Sciatic nerve (tissue), 2 donors: ENCODE measurements at places on chromosomes 5 and 9. TPM values are rescaled to one million over a fixed set of nuclear protein-coding genes. Genes with fewer than 3 reads are reported as not detected.

DNA sequence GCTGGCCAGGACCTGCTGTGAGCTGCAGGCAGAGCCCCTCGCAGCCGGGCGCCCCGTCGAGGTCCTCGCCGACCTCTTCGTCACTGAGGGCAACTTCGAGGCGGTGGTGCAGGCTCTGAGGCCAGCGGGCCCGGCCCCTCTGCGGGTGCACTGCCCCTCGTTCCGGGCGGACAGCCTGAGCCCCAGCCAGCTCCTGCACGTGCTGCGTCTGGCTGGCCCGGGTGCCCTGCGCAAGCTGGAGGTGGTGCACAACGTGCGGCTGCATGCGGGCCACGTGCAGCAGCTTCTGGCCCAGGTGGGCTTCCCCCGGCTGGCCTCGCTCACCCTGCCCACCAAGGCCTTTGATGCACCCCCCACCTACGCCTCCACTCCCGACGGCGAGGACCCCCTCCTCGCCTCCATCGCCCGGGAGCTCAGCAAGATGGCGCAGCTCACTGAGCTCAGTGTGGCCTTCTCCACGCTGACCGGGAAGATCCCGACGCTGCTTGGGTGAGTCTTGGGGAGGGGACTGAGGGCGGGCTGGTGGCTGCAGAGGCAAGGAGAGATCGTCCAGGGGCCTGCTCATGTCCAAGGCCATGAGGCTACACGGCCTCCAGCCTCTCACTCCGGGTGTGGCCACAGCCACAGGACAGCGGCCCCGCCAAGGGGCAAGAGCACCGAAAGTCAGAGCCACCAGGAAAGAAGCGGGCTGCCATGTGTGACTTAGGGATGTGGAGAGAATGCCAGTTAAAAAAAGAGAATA, 825 bp downstream of the LRRC14B start:
- peak; percentile 45 for DNase-seq

GRCh38 chr9:108761655-108762347, 94.0 kb downstream of the ACTL7B start:
- peak; percentile 68 for DNase-seq

- no peak for DNase-seq
These were observed 38.8 kb downstream of the CWC27 start for GRCh38 chr5:64807520-64807919.

SH3PXD2B gene
- total RNA-seq, result 39.5 TPM

DNA sequence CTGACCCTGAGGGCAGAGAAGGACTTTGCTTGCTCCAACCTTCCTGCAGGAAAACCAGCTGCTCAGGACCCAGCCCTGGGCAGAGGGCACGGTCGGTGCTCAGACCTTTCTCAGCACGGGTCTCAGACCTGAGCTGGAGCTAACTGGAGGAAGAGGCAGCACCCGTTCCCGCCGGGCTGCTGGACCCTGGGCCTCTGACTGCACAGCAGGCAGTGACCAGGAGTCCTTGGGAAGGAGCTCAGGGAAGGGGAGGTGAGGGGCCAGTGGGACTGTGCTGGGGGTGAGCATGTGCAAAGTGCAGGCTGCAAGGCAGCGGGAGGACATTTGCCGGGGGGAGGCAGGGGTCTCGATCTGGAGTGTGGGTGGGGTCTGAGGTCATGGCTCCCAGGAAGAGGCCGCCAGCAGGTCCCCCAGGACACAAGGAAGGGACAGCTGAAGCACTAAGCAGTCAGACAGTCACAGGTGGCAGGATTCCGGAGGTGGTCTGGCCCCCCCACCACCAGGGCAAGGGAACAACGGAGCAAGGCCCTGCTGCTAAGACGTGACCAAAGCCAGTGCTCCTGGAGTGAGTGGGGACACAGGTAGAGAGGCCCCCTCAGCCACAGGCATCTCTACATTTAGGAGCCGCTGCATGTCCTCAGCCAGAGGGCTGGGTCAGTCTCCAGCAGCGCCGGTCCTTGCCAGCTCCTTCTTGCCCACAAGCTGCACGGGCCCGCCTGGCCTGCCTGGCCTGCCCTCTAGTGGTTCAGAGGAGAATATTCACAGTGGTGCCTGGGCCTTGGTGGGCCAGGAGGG, 4.8 kb upstream of the DPM2 start:
- no peak for DNase-seq

CDC25C gene
- not detected for total RNA-seq

LPCAT1 gene
- 44.4 TPM for total RNA-seq

PCAT7 gene
- total RNA-seq, result 0.67 TPM

PCDHB7 gene
- total RNA-seq, result 5.0 TPM

DNA sequence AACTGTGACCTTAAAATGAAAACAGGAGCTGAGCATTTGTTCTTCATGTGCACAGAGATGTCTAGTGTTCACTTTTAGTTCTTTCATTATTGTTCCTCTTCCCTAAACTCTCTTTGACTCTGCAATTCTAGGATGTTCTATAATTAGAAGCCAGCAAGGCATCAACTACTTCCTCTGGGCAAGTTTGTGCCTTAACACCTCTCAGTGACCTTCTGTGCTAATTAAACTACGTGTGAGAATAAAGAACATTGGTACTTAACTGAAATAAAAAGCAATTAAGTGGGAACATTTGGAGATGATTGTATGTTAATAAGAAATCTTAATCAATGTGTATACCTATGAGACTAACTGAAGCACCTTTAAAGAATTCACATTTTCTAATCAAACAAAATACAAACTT, 242.8 kb downstream of the RASEF start:
- no peak for DNase-seq

GRCh38 chr5:150428106-150428876, 15.6 kb upstream of the CD74 start:
- peak; percentile 76 for DNase-seq

- no peak for DNase-seq
These were observed 45.2 kb upstream of the CKMT2 start for GRCh38 chr5:81187885-81188284.

ADCY2 gene
- 10.0 TPM for total RNA-seq

SVEP1 gene
- 110 TPM for total RNA-seq

DNA sequence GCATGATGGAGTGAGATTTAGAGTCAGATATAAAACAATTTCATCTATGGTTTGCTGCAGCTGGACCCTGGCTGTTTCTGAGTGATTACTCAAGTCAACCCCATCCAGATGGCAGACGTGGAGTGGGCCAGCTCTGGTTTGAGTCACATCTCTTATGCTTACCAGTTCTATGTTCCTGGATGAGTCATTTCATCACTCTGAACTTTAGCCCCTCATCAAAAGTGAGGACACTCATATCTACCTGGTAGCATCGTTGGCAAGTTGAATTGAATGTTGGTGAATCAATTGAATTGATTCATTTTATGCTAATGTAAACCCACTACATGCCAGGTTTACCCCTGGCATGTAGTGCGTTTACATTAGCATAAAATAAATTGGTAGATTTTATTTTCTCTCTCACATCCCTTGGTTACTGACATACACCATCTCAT, 176.4 kb downstream of the FGF18 start:
- no peak for DNase-seq

FABP6 gene
- not detected for total RNA-seq

CXCL14 gene
- total RNA-seq, result 184 TPM

- no peak for DNase-seq
These were observed 201.2 kb downstream of the ADAMTS12 start for GRCh38 chr5:33690374-33691135.

DNA sequence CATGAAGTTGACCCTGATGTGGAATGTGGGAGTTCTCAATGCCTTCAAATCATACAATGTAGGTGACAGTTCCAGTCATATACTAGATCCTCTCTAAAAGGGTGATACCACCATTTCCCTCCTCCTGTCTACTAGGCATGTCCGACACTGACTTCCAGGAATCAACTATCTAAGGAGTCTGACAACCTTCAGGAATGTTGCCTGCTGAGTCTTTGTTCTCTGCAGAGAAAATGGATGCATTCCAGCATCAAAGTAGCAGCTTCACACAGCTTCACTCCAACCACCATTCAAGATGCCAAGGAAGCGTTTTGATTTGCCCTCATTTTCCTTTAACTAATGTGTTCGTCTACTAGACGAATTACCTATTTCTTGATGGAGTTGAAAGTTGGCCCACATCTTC, 530.2 kb downstream of the EBF1 start:
- DNase-seq, result no peak

DNA sequence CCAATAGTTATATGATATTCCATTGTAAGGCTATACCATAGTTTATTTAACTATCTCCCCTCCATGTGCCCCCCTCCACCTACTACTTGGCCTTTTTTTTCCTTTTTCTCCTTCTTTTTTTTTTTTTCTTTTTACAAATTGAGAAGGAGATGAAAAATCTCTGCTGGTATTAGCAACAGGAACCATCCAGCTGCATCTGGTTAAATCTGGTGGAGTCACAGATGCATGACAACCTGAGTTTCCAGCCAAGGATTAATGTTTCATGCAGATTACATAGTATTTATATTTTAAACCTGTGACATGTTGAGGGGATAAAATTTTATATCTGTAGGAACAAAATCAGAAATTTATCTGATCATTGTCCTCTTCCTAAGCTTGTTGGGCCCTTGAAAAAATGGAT, 128.5 kb upstream of the IQGAP2 start:
- no peak for DNase-seq

- no peak for DNase-seq
These were observed 605.0 kb downstream of the RAB3C start for GRCh38 chr5:59187857-59188256.

GRCh38 chr5:14727428-14727865, 62.9 kb downstream of the OTULIN start:
- peak; percentile 91 for DNase-seq

DNA sequence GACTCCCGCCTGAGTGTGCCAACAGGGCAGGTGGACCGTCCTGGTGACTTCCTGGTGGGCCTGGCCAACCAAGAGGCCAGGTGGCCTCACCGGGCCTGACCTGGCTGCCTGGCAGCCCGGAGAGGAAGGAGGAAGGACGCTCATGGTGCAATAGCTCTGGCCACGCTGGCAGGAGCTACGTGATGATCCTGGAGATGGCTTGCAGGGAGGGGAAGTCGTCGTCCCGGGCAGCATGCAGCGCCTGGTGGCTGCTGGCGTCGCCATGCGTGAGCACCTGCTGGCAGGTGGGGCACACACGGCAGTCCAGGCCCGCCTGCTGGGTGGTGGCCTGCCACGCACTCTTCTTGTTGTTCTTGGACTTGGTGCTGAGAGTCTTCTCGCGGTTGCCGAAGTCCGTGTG, 26.3 kb downstream of the SPATA31C1 start:
- no peak for DNase-seq

GLDC gene
- 35.6 TPM for total RNA-seq

DNA sequence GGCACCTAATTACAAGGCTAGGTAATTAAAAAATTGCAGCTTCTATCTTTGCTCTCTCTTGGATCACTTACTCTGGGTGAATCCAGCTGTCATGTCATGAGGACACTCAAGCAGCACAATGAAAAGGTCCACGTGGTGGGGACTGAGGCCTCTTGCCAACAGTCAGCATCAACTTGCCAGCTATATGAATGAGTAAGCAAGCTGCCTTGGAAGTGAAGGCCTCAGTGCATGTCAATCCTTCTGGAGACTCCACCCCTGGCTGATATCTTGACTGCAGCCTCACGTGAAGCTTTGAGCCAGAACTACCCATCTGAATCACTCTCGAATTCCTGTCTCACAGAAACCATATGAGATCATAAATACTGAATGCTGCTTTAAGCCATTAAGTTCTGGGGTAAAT, 140.5 kb downstream of the SNX18 start:
- DNase-seq, result no peak

GRCh38 chr5:59169081-59169767, 586.3 kb downstream of the RAB3C start:
- no peak for DNase-seq

DNA sequence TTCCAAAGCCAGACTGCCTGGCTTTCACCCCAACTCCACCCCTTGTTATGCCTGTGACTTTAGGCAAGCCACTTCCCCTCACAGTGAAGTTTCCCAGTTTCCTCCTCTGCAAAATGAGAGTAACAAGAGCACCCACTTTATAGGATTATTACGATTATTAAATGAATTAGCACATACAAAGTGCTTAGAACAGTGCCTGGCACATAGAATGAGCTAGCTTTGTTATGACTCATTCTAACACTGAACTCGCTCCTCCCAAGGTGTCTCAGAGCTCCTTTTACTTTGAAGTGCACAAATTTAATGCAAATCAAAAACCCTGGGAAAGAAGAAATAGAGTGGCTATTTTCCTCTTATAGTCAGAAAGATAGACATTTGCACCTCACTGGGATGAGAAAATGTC, 34.3 kb downstream of the DNAH5 start:
- no peak for DNase-seq

DNA sequence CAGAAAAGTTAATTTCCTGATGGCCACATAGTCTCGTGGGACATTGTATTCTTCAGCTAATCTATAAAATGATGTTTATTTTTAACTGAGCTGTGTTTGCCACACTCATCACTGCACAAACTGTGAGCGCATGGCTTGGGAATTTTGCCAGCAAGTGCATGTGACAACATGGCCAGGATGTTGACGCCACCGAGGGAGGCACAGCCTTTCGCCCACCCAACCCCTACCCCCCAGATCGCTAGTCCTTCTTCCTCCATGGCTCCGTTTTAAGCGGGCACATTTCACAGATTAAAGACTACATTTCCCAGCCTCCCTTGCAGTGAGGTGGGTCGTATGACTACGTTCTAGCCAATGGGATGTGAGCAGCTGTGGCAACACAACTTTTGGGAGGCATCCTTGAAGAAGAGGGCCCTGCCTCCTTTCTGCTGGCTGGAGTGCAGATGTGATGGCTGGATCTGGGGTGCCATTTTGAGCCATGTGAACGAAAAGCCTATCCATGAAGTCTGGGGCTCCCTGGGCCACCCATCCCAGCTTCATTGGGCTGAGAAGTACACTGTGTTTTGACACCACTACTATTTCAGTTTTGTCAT, 7.9 kb downstream of the NRARP start:
- DNase-seq, result no peak

CD14 gene
- total RNA-seq, result 107 TPM

DNA sequence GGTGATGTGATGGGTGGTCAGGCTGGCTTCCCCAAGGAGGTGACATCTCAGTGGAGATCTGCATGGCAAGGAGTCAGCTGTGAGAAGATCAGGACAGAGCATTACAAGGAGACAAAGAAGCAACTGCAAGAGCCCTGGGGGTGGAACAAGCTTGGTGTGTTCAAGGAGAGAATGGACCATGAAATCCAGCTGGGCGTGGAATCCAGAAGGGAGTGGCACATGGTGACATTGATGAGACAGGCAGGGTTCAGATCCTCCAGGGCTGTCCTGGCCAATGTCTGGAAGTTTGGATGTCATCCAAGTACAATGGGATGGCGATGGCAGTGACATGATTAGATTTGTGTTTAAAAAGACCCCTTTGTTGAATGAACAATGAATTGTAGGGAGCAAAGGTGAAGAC, 175.6 kb downstream of the MACROH2A1 start:
- DNase-seq, result peak; percentile 10

KIF20A gene
- 0.67 TPM for total RNA-seq

CERCAM gene
- total RNA-seq, result 41.7 TPM

DNA sequence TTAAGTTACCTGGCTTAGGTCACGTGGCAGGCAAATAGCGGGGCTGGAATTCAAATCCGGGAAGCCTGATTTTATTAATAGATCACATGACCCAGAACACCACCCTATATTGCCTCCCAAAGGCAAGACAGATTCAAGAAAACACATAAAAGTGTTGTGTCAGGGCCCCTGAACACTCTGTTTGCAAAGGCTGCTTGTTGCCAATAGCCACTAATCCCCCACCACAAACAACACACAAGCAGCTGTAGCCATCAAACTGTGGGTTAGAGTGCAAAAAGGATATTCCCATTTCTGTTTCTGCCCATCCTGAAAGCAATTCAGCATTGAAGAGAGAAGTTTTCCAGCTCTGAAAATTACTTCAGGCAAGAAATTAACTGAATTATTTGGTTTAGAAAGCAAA, 358.9 kb upstream of the RFX3 start:
- no peak for DNase-seq

GRCh38 chr5:10250806-10251276, 761 bp downstream of the CCT5 start:
- no peak for DNase-seq

STX17 gene
- total RNA-seq, result 42.1 TPM
